GM10248 (cell line): ENCODE measurements at places on chromosomes 5 and 9.

DNA sequence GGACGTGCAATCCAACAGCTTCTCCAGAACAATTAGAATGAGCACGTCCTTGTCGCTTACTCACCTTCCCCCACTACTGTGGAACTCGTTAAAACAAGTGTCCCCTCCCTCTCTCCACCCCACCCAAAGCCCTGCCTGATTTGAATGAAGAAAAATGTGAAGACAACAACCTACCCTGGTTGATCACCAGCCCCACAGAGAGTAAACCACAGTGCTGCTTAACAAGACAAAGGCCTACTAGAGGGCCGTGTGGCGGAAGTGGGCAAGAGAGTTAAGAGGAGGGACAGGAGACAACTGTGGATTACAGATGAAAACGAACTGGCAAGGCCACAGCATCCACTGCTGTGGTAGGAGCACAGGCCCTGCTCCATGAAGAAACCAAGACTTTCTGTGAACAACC lies 51.1 kb downstream of the CDK5RAP2 start:
- DNase-seq, result no peak

DNA sequence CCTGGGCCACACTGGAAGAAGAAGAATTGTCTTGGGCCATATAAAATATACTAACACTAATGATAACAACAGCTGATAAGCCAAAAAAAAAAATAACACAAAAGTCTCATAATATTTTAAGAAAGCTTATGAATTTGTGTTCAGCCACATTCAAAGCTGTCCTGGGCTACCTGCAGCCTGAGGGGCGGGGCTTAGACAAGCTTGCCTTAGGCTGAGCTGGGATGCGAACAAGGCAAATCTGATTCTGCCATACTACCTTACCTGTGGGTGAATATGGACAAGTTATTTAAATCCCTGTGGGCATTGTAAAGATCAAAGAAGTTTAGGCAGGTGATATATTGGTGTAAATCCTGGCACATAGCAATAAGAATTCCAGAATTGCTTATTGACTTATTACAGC lies 212.3 kb upstream of the ATP10B start:
- no peak for DNase-seq

DNA sequence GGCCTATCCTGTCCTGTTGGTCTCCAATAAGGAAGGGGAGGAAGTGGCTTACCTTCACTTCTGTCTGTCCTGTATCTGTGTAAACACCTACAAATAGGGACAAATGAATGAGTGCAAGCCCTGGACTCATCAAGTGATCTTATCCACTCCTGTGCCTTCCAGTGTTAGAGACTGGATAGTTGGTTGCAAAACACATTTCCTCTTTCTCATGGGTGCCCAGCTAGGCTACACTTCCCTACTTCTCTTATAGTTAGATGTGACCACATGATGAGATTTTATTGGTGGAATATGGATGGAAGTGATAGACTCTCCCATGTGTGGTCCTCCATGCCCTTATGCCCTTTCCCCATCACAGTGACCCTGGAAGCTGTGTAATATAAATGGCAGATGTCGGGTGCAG lies 16.9 kb upstream of the PFDN1 start:
- DNase-seq, result no peak

DNA sequence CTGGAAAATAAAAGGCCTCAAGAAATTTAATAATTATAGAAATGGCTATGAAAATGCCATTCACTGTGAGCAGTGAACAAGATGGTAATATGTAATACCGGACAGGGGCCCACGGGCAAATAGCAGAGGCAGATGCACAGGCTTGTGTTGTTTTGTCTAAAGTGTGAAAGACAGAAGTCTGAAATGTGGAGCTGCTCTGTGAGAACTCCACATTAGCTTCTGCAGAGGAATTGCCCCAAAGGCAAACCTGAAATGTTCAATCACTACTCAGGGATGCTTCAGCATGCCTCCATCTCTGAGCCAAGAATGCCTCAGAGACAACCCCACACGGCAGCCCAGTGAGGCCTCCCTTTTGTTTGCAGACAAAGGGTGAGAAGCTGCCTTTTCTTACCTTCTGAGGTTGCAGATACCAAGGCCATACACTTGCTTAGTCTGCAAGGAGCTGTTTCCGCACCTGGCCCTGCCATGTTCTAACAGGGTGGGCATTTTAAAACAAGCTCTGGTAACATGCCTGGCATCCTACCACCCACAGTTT lies 124.3 kb upstream of the CXCL14 start:
- no peak for DNase-seq

- no peak for DNase-seq
Observed at GRCh38 chr5:168327019-168327421, 35.6 kb downstream of the WWC1 start.

DNA sequence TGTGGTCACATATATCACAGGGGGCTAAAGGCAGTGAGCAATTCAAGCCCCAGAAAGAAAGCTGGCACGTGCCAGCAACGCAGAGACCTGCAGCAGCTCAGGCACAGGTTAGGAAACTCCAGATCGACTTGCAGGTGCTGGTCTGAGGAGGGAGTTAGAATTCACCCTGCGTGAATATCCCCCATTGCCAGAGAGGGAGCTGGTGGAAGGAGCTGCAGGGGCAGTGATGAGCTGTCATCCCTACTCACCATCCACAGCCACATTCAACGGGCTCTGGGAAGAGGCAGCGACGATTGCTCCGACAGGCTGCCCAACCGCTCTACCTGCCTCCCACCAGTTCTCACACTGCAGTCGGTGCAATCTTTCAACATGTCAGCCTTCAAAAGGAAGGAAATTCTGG lies 40.8 kb upstream of the CLK4 start:
- DNase-seq, result no peak

DNA sequence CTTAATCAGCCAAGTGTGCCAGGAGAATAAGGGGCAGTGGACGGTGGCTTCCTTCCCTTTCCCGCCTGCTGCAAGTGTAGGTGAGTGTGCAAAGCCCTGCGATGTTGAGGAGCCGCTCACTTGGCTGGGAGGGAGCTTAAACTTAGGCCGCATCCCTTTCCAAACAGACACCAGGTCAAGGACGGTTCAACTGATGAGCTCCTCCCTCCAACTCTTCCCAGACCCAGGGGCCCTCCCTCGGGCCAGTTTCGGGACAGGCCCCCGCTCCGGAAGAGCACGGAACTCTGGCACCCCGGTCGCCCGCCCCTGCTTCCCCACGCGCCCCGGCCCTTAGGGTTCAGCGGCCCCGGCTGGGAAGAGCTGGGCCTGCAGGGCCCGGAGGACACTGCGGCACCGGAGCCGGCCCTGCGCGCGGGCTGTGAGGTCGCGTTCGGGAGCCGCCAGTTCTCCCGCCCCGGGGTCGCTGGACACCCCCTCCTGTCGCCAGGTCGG lies 481 bp downstream of the MRPL36 start:
- peak; percentile 57 for DNase-seq

DNA sequence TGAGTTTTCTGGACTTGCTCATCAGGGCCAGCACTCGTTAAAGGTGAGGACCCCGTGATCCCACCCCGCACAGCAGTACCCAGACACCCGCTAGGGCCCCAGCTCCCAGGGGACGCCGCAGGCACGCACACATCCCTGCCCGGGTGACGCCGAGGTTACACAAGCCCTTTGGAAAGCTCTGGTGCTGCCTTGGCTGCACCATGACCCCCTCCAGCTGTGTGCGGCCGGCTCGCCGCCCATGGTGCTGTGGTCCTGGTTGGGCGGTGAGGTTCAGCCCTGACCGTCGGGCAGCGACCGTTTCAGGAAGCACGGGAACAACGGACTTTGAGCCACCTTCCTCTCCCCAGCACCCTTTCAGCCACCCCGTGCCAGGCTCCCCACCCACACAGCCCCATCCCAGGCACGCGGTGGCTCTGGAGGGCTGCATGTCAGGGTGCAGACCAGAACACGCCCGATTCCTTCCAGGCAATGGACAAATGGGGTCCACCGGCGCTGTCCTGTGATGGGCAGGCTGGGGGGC lies 7.5 kb upstream of the SLC12A7 start:
- no peak for DNase-seq

DNA sequence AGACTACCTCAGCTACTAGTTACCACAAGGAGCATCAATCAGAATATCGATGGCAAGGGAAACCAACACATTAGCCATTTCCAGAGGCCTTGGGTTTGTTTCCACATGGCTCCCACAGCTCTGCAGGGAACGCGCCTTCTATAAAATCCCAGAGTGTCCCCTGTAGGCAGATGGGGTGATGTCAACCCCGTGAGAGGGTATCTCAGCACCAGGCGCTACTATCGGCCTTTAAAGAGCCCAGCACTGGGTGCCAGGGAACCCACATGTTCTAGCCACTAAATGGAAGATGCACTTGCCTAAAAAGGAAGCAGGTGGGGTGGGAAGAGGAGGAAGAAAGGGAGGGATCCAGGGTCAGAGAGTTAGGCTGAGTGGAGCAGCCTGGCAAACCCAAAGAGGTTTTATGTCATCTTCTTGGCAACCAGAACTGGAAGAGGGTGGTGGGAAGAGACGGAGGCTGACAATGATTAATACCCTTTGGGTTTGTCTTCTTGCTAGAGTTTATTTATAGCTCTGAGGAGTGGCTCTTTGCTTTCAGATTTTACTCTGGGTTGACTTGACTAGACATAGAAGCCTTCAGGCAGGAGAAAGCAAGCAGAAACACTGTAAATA lies 19.9 kb downstream of the MACROH2A1 start:
- DNase-seq, result no peak

- peak; percentile 87 for DNase-seq
Observed at GRCh38 chr9:121267689-121268597, at the start of gene GSN. TSS of gene GSN (plus strand) at chr9:121268162. CDS start at chr9:121301972, 33,810 bp downstream.

DNA sequence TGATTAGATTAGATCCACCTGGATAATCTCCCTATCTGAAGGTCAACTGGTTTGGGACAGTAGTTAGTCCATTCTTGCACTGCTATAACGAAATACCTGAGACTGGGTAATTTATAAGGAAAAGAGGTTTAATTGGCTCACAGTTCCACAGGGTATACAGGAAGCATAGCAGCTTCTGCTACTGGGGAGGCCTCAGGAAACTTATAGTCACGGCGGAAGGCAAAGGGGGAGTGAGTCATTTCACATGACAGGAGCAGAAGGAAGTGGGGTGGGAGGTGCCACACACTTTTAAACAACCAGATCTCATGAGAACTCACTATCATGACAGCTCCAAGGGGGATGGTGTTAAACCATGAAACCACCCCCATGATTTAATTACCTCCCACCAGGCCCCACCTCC lies 9.9 kb downstream of the C9orf40 start:
- DNase-seq, result no peak

DNA sequence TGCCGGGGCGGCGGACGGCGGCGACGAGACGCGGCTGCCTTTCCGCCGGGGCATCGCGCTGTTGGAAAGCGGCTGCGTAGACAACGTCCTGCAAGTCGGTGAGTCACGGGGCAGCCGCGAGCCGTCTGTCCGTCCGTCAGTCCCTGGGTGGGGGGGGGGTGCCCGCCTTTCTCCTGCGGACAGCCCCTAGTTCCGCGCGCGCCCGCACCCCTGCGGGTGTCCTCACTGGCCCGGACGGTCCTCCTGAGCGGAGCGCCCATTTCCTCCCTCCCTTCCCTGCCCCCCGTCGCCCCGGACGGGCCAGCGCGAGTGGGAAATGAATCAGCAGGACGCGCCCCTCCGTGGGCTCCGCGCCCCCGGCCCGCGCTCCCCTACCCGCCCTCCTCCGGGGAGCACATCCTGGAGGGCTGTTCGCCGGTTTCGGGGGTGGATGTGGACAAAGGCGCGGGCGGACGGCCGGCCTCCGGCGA lies 828 bp downstream of the ZSWIM6 start:
- peak; percentile 34 for DNase-seq

- no peak for DNase-seq
Observed at GRCh38 chr9:74322661-74323314, 174.3 kb upstream of the RORB start.

DNA sequence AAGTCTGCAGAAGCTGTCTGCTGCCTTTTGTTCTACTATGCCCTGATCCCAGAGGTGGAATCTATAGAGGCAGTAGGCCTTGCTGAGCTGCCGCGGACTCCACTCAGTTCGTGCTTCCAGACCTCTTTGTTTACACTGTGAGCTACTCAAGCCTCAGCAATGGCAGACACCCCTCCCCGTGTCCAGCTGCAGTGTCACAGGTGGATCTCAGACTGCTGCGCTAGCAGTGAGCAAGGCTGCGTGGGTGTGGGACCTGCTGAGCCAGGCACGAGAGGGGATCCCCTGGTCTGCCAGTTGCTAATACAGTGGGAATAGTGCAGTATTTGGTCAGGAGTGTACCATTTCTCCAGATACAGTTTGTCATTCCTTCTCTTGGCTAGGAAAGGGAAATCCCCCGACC lies 99.6 kb downstream of the SLCO4C1 start:
- DNase-seq, result no peak

GRCh38 chr5:16773991-16774390 lies 157.2 kb upstream of the RETREG1 start:
- no peak for DNase-seq

DNA sequence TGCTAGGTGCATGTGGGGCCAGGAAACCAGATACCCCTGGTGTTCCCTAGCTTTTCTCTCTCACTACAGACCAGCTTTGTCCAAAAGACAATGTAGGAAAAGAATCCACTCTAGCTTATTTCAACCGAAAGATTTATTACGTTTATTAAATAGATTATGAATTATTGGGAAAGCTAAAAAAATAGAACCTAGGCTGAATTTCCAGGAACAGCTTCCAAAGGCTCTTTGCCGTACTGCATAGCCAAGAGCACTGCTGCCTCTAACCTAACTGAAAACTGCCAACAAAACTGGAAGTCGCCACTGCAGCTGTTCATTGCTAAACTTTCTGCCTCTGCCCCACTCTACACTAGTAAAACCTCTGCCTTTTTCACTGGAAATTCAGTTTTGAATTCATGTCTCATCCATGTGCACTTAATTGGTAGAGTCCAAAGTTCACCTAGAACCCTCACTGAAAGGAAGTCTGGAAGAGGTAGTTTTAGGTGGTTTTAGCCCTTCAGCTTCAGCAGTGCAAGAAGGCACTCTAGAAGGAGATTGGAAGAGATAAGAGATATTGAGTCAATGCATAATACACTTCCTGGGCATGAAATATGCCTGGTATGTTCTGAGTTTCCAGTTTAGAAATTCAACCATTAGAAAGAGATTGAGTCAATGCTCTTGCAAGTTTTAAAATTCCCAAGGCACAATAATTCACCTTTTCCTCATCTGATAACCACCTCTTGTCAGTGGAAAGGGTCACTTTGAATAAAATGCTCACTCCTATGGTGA lies 927.9 kb downstream of the MAT2B start:
- DNase-seq, result no peak

- no peak for DNase-seq
Observed at GRCh38 chr5:95621839-95622629, 2.1 kb downstream of the GPR150 start.

DNA sequence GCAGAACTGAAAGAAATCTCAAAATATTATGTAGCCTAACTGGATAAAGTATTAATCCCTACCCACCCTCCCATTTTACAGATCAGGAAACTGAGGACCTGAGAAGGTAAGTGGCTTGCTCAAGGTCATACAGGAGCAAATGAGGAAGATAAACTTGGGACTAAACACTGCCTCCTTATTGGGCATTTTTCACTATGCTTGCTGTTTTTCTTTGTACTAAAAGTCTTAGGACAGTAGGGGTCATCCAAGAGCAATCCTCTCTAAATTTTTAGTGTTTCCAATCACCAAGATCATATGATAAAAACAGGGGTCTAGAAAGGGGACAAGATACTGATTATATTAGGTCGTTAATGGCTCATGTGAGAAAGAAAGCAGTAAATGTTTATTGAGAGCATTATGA lies 80.8 kb downstream of the RORB start:
- DNase-seq, result no peak
